G401 (cell line): ENCODE measurements at places on chromosomes 3 and 15.

GRCh38 chr15:60697750-60698149 is 218.8 kb upstream of the ICE2 start:
- no peak for DNase-seq

GRCh38 chr15:80890341-80891005 is 99.1 kb downstream of the MESD start:
- no peak for DNase-seq

GRCh38 chr15:74892313-74892712 is 2.5 kb downstream of the MPI start:
- no peak for DNase-seq

DNA sequence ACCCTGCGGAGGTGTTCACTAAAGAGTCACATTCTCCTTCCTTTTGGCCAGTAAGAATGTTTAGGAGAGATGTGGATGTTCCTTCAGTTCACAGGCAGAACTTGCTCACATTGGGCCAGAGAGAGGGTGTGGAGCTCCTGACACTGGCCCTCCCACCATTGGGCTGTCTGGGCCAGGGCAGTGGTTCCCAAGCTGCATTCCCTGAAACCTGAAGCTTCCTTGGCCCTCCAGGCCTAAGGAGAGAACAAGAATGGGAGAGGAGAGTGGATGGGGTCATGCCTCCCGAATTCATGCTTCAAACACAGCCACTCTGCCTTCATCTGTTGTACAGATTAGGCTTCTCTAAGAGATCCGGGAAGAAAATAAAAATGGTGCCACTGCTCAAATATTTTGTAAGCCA is 257.4 kb downstream of the RORA start:
- no peak for DNase-seq

DNA sequence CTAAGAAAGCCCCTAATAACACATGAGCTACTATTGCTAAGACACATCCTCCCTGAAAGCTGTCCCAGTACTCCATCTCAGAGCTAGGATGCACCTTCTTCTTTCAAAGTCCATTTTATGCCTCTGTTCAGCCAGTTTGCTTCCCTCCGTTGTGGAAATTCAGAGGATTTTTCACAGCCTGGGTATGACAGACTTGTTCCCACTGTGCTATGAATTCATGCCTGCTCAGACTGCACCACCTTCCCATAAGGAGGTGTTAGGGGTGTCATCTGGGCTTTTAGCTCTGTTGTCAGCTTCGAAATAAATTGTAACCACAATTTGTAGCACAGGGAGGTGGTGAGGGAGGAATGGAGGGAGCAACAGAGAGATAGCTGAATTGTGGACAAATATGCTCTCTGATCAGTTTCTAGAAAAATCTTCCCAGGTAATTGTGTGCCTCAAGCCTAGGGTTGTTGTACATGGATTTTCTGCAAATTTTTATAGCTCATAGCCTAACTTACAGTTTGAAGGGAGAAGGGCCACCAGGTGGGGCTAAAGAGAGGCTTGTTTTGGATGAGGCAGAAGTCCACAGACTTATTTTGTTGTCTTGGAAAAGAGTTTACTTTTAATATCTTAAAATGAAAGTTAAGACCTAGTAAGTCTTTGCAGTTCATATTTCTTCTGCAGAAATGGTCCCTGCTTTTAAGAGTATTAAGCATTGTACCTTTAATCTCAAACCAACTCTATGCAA is 462.0 kb downstream of the PDCD6IP start:
- DNase-seq = peak; percentile 87

GRCh38 chr3:42556089-42556632 is 25.6 kb downstream of the SEC22C start:
- peak; percentile 99 for DNase-seq

- no peak for DNase-seq
Measured at GRCh38 chr3:7737263-7737662, 764.4 kb upstream of the LMCD1 start.

- peak; percentile 40 for DNase-seq
Measured at GRCh38 chr15:31327669-31328427, 1.2 kb downstream of the KLF13 start.
